ENCODE measurements at places on chromosomes 13 and 19. TPM values are rescaled to one million over a fixed set of nuclear protein-coding genes. Genes with fewer than 3 reads are reported as not detected.

Gene IGFL1
- 0.37 TPM for total RNA-seq

Gene SHISA7
- not detected for total RNA-seq

Gene CGB8
- 0.37 TPM for total RNA-seq

Gene RFXAP
- total RNA-seq: 1.9 TPM

Gene IZUMO2
- total RNA-seq: not detected

Gene SPC24
- total RNA-seq: 31.2 TPM

Gene ANKRD24
- 0.28 TPM for total RNA-seq

Gene OR7A5
- total RNA-seq: not detected

Gene ZNF285
- 2.0 TPM for total RNA-seq

Gene LGI4
- not detected for total RNA-seq

Gene KLK5
- 42.7 TPM for total RNA-seq

Gene VAV1
- 2.3 TPM for total RNA-seq

Gene COX7A1
- 0.35 TPM for total RNA-seq

Gene NAPSA
- total RNA-seq: 0.56 TPM

Gene FCGBP
- total RNA-seq: 0.23 TPM

Gene CYP2F1
- 0.07 TPM for total RNA-seq

Gene SETDB2
- 2.8 TPM for total RNA-seq

Gene GPX4
- 330 TPM for total RNA-seq

Gene U2AF1L4
- total RNA-seq: 7.9 TPM

Gene ZNF234
- total RNA-seq: 3.3 TPM

Gene LILRB5
- not detected for total RNA-seq

Gene FAM216B
- total RNA-seq: not detected

Gene GRIN2D
- total RNA-seq: 0.14 TPM

Gene TNFSF11
- 0.71 TPM for total RNA-seq

Gene RGS9BP
- total RNA-seq: 0.42 TPM

Gene ZNF284
- 1.7 TPM for total RNA-seq

Gene PPM1N
- total RNA-seq: 3.0 TPM

Gene KASH5
- total RNA-seq: not detected

Gene ZNF773
- total RNA-seq: 6.9 TPM

Measured in airway epithelial cell (primary cell).